Pancreas (tissue), 10 donors: ENCODE measurements at places on chromosomes 7 and 10.

- H3K27ac ChIP-seq, result peak overlapping the region; percentile 79
- peak overlapping the region; percentile 78 for H3K4me3 ChIP-seq
- H3K4me1 ChIP-seq, result peaks cover 7% of the 10 kb centered on the region
- H3K27me3 ChIP-seq, result no peaks in the 10 kb centered on the region
- peak; percentile 55 for DNase-seq
Measured at GRCh38 chr7:29806995-29807841, 910 bp downstream of the WIPF3 start.

DNA sequence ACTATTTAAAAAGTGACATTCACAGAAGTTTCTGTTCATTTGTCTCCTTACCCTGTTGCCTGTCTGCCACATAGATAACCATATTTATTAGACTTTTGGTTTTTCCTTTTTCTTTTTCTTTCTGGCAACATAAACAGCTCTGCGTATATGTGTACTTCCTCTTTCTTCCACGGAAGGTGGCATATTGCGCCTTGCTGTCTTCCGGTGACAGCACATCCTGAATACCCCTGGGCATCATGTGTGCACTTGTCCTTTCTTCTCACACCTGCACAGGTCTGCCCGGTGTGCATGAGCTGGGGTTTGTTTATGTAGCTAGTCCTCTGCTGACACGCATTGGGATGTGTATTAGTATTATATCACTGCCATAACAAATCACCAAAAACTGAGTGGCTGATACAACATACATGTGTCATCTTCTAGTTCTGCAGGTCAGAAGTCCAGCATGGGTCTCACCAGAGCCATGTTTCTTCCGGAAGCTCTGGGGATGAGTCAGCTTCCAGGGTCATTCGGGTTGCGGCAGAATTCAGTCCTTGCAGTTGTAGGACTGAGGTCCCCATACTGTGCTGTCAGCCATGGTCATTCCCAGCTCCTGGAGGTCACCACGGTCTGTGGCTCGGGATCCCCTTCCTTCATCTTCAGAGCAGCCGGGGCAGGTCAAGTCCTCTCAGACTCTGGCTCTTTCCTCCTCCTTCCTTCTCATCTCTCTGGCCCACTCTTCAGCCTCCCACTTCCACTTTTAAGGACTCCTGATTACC, 596.0 kb upstream of the FOXK1 start:
- no peak overlapping the region for H3K27ac ChIP-seq
- H3K4me1 ChIP-seq, result no peaks in the 10 kb centered on the region
- no peak for DNase-seq
- no peaks in the 10 kb centered on the region for H3K27me3 ChIP-seq
- H3K36me3 ChIP-seq, result no peaks in the 10 kb centered on the region
- no peak overlapping the region for H3K4me3 ChIP-seq

- no peaks in the 10 kb centered on the region for H3K36me3 ChIP-seq
- no peaks in the 10 kb centered on the region for H3K4me1 ChIP-seq
- no peak overlapping the region for H3K4me3 ChIP-seq
- DNase-seq, result no peak
- H3K27me3 ChIP-seq, result no peaks in the 10 kb centered on the region
Measured at GRCh38 chr10:84783386-84783785, 455.0 kb downstream of the CCSER2 start.

DNA sequence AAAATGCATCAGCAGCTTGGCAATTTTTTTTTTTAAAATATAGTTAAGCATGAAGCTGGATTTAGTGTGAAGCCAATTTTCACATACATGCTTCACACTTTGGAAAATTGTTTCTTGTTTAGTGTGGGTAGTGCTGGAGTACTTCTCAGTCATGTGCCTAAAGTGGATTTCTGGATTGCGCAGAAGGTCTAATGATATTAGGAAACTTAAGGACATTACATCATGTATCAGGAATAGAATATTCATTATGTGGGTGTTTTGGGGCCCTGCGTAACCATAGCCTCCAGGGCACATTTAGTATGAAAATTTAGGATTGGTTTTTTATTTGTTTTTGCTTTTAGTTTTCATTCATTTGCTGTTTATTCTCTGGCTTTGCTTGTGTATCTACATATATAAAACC, 28.8 kb upstream of the BNIP3 start:
- H3K4me3 ChIP-seq, result no peak overlapping the region
- no peaks in the 10 kb centered on the region for H3K36me3 ChIP-seq
- no peak for DNase-seq

DNA sequence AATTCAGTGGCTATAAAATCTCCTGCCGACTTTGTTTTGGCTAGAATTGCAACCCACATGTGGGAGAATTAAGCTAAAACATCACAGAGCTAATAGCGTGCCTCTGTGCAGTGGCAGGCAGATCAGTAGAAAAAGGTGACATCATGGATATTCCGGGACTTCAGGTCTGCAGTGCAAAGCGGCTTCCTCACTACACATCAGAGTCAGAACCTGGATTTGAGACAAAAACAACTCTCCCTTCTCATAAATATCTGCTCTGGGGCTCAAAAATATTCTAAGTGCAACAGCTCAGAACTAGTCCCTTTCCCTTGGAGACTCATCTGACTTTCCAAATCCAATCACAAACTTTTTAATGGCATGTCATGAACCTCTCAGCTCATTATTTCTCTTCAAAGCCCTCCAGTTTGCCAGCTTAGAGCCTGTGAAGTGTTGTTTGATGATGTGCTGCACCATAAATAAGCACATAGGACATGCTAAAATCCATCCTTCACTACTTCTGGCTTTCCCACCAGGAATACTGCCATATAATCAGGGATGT, 337.1 kb downstream of the RNLS start:
- no peak overlapping the region for H3K4me3 ChIP-seq
- peaks cover 10% of the 10 kb centered on the region for H3K4me1 ChIP-seq
- H3K36me3 ChIP-seq, result no peaks in the 10 kb centered on the region
- DNase-seq, result no peak
- H3K27ac ChIP-seq, result peak overlapping the region; percentile 62

- H3K27ac ChIP-seq, result peak overlapping the region; percentile 88
- H3K4me1 ChIP-seq, result peaks cover 54% of the 10 kb centered on the region
- no peaks in the 10 kb centered on the region for H3K27me3 ChIP-seq
- H3K4me3 ChIP-seq, result peak overlapping the region; percentile 80
- H3K36me3 ChIP-seq, result peaks cover 9% of the 10 kb centered on the region
- no peak for DNase-seq
Measured at GRCh38 chr7:2525658-2526630, 6.4 kb downstream of the LFNG start.

GRCh38 chr10:71015674-71016073, 127.3 kb upstream of the PCBD1 start:
- no peaks in the 10 kb centered on the region for H3K36me3 ChIP-seq
- no peaks in the 10 kb centered on the region for H3K4me1 ChIP-seq
- H3K27ac ChIP-seq, result no peak overlapping the region
- H3K27me3 ChIP-seq, result no peaks in the 10 kb centered on the region
- H3K4me3 ChIP-seq, result no peak overlapping the region
- DNase-seq, result no peak

- H3K27me3 ChIP-seq, result no peaks in the 10 kb centered on the region
- no peak for DNase-seq
- no peaks in the 10 kb centered on the region for H3K4me1 ChIP-seq
- H3K36me3 ChIP-seq, result no peaks in the 10 kb centered on the region
- H3K4me3 ChIP-seq, result no peak overlapping the region
Measured at GRCh38 chr10:121154846-121155245, 303.7 kb downstream of the WDR11 start.

DNA sequence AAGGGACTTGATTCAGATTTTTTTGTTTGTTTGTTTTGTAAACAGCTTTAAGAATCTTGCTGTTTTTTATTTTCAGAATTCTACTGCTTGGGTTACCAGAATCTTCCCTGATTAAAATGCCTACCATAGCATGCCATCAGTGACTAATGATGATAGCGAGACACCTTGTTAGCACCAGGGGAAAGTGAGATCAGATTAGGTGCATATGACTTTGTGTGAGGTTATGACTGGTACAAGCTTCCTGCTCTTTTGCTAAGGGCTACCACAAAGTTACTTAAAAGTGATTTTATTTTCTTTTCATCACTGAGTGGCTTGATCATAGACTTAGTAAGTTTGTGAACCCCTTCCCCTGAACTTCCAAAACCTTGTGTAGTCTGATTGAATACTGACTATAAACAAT, 93.5 kb downstream of the SND1 start:
- no peaks in the 10 kb centered on the region for H3K4me1 ChIP-seq
- H3K27me3 ChIP-seq, result no peaks in the 10 kb centered on the region
- H3K36me3 ChIP-seq, result no peaks in the 10 kb centered on the region
- no peak for DNase-seq
- H3K27ac ChIP-seq, result no peak overlapping the region
- H3K4me3 ChIP-seq, result no peak overlapping the region

DNA sequence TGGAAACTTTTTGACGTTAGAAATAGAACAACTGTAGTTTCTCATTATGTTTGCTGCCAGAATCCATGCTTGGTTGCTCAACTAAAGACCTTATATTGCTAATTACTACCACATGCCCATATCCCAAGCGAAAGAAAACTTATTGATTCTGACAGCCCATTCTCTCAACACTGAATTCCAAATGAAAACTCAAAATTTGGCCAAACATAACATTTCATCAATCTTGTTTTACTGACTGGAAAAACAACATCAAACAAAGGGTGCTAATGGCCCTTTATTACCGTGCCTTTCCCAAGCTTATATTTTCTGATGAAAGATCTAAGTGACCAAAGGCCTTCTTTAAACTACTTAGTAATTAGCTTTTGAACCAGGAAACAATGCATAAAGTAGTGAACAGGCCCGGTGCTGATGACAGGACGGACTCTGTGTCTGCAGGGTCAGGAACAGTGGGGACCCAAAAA, 531.8 kb downstream of the KCNMA1 start:
- H3K4me3 ChIP-seq, result no peak overlapping the region
- H3K27me3 ChIP-seq, result no peaks in the 10 kb centered on the region
- DNase-seq, result no peak
- no peaks in the 10 kb centered on the region for H3K36me3 ChIP-seq

GRCh38 chr7:99628471-99629465, 12.0 kb downstream of the ZSCAN25 start:
- H3K27me3 ChIP-seq, result no peaks in the 10 kb centered on the region
- no peak overlapping the region for H3K27ac ChIP-seq
- no peaks in the 10 kb centered on the region for H3K4me1 ChIP-seq
- H3K36me3 ChIP-seq, result peaks cover 63% of the 10 kb centered on the region

- no peaks in the 10 kb centered on the region for H3K4me1 ChIP-seq
- peaks cover 10% of the 10 kb centered on the region for H3K36me3 ChIP-seq
- no peak for DNase-seq
- H3K4me3 ChIP-seq, result no peak overlapping the region
- no peak overlapping the region for H3K27ac ChIP-seq
Measured at GRCh38 chr10:73798927-73799560, 12.4 kb downstream of the NDST2 start.

- H3K27ac ChIP-seq, result peak overlapping the region; percentile 94
- DNase-seq, result no peak
- peaks cover 6% of the 10 kb centered on the region for H3K4me1 ChIP-seq
- H3K27me3 ChIP-seq, result no peaks in the 10 kb centered on the region
- H3K4me3 ChIP-seq, result peak overlapping the region; percentile 100
Measured at GRCh38 chr7:98877692-98878364, 504 bp upstream of the TRRAP start.

- no peak overlapping the region for H3K4me3 ChIP-seq
- peaks cover 32% of the 10 kb centered on the region for H3K4me1 ChIP-seq
- H3K36me3 ChIP-seq, result peaks cover 4% of the 10 kb centered on the region
- no peak for DNase-seq
- H3K27me3 ChIP-seq, result no peaks in the 10 kb centered on the region
Measured at GRCh38 chr10:29533696-29534285, 101.0 kb downstream of the SVIL start.

- H3K4me3 ChIP-seq, result peak overlapping the region; percentile 69
- no peaks in the 10 kb centered on the region for H3K27me3 ChIP-seq
- H3K36me3 ChIP-seq, result no peaks in the 10 kb centered on the region
- peak overlapping the region; percentile 94 for H3K27ac ChIP-seq
- DNase-seq, result no peak
Measured at GRCh38 chr7:103073989-103074518, 542 bp downstream of the FBXL13 start.

DNA sequence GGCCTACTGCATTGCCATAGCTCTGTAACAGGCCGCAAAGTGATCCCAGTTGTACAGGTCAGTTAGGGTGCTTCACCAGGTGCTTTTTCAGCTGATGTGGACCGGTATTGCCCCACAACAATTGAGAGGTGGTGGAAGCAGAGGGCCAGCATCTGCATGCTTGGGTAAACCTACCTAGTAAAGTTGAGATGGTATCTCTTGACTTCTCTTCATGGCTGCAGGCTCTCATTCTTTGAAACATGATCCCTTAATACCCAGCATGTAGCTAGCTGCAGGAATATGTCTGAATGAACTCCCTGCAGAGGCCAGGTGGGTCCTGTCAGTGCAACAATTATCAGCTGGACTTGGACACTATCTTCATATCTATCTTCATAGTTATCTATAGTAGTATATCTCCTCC, 60.7 kb upstream of the CCDC6 start:
- H3K4me3 ChIP-seq, result no peak overlapping the region
- no peak for DNase-seq
- H3K27me3 ChIP-seq, result no peaks in the 10 kb centered on the region
- no peaks in the 10 kb centered on the region for H3K36me3 ChIP-seq
- H3K4me1 ChIP-seq, result peaks cover 4% of the 10 kb centered on the region

GRCh38 chr7:4245135-4245865, 436.8 kb upstream of the FOXK1 start:
- peaks cover 4% of the 10 kb centered on the region for H3K36me3 ChIP-seq
- H3K4me1 ChIP-seq, result no peaks in the 10 kb centered on the region
- no peak overlapping the region for H3K4me3 ChIP-seq
- no peak overlapping the region for H3K27ac ChIP-seq

GRCh38 chr7:88184848-88185304, 35.0 kb downstream of the SRI start:
- H3K27ac ChIP-seq, result no peak overlapping the region
- no peaks in the 10 kb centered on the region for H3K36me3 ChIP-seq
- DNase-seq, result no peak
- H3K4me1 ChIP-seq, result no peaks in the 10 kb centered on the region
- H3K27me3 ChIP-seq, result no peaks in the 10 kb centered on the region

DNA sequence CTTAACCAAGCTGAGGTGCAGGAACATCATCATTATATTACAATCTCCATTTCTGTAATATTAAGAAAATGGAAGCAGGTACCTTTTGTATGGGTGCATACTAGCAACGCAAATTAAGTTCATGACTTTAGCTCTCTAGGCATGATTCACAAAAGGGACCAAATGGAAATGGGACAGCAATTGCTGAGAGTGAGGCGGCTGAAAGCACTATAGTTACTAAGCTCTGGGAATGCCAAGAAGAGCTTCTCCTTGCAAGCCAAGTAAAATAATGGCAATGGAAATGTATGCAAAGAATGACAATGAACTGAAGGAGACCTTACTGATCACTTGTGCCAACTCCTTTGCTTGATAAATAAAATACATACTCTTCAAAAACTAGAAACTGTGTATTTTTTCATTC, 36.2 kb upstream of the RNF148 start:
- no peaks in the 10 kb centered on the region for H3K36me3 ChIP-seq
- H3K4me1 ChIP-seq, result no peaks in the 10 kb centered on the region
- H3K27ac ChIP-seq, result no peak overlapping the region
- H3K27me3 ChIP-seq, result no peaks in the 10 kb centered on the region
- no peak overlapping the region for H3K4me3 ChIP-seq
- DNase-seq, result no peak
